Stimulated activated CD8-positive, alpha-beta memory T cell treated with anti-CD3 and anti-CD28 coated beads, Interleukin-2, amount 100 ng/mL, for 48 hours (primary cell): ENCODE measurements at places on chromosomes 11 and 22.

DNA sequence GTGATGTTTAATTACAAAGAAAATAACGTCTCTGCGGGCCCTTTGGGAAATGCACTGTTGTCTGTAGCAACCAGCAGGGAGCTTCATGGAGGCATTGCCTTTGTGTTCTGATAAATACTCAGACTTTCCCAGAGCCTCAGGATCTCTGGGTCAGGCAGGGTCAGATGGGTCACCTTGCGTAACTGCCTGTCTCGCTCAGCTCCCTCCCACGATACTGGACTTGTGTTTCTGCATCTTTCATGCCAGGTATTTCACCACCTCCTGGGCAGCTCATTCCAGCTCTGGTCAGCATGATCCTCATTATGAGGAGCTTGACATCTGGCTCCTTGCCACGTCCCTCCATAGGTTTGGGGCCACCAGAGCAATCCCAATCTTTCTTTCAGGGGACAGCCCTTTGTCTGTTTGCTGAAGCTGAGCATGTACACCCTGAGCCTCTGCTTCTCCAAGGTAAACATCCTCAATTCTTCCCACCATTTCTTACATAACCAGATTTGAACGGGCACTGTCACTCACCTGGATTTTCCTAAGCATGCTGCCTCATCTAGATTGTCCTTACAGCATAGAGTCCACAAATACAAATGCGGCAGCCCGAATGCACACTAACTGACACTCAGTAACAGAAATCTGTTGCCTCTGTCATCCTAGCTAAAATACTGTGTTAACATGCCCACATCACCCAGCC, 162.3 kb downstream of the LARGE1 start:
- no peak for DNase-seq

- DNase-seq: no peak
These were observed 23.1 kb downstream of the MRGPRG start for GRCh38 chr11:3195251-3196160.

- no peak for DNase-seq
These were observed 83.4 kb downstream of the MRTFA start for GRCh38 chr22:40553014-40553554.

DNA sequence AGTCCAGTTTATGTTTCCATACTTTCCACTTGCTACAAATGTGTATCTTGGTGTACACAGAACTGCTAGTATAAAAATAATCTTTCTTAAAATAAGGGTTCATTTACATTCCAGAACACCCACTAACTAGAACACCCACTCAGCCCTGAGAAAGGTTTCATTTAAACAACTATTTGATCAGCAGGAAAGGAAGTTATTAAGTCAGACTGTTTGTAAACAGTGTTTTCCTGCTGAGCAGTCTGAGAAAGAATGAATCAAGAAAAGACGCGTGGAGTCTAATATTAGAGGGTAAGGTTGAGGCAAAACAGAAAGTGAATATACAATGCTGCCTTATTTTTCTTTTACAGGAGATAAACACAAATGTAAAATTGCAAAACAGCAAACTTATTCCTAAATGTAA, 32.7 kb downstream of the NARS2 start:
- DNase-seq: no peak

DNA sequence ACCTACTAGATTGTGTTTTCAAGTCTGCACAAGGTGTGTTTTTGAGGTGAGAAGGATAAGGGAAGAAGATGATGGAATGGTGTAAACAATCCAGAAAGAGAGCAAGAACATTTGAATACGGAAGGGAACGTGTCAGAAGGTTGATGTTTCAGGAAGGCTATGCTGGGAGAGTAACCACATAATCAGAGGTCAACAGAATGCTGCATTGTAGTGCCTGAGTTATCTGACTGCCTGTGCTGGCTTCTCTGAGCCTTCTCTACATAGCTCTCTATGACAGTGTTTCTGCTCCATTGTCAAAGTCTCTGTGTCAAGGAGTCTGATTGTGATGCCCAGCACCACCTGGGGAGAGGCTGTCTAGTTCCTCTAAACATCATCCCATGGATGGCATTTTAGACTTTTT, 74.1 kb downstream of the CYB5R2 start:
- DNase-seq: no peak

DNA sequence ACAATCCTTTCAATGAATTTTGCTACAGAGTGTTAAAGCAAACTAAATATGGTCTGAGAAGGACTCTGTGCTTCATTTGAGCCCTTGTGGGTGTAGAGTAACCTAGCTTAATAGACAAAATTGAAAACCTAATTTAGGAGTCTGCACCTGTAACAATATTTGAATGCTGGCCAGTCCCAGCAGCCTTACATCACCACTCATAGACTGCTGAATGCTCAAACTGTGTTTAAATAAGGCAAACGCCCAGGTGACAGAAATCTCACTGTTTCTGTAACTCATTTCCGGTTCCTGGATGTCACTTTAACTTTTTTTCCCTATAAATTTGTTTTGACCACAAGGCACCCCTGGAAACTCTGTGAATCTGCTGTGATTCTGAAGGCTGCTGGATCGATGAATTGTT, 45.5 kb upstream of the GLYATL1B start:
- DNase-seq: no peak

- DNase-seq: no peak
These were observed 1.3 kb downstream of the KAT5 start for GRCh38 chr11:65713212-65713969.

DNA sequence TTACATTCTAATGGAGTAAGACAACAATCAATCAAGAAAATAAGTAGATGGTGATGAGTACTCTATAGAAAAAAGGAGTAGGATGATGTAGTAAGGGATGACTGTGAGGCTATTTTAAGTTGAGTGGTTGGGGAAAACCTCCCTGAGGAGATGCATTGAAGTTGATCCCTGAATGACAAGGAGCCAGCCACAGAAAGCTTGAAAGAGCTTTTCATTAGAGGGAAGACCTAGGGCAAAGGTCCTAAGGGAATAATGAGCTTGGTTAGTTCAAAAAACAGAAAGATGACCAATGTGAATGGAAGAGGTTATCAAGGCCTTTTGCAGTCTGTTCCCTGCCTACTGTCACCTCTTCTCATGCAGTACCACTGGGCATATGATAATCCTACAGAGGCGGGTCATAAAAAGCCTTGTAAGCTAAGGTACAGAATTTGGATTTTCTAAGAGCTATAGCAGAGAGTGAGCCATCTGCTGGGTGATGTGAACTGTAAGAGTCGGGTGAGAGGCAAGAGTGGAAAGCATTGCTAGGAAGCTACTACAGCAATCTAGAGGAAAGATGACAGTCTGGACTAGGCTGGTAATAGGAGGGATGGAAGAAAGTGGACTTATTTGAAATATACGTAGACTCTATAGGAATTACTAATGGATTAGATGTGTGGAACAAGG, 3.1 kb downstream of the PPP2R1B start:
- DNase-seq: no peak

DNA sequence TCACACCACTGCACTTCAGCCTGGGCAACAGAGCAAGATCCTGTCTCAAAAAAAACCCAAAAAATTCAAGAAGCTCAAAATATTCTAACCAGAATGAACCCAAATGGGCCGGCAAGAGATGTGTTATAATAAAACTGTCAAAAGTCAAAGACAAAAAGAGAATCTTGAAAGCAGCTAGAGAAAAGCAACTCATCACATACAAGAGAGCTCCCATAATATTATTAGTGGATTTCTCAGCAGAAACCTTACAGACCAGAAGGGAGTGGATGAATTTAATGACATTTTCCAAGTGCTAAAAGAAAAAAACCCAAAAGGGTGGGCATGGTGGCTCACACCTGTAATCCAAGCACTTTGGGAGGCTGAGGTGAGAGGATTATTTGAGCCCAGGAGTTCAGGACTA, 22.9 kb upstream of the HORMAD2 start:
- DNase-seq: no peak

DNA sequence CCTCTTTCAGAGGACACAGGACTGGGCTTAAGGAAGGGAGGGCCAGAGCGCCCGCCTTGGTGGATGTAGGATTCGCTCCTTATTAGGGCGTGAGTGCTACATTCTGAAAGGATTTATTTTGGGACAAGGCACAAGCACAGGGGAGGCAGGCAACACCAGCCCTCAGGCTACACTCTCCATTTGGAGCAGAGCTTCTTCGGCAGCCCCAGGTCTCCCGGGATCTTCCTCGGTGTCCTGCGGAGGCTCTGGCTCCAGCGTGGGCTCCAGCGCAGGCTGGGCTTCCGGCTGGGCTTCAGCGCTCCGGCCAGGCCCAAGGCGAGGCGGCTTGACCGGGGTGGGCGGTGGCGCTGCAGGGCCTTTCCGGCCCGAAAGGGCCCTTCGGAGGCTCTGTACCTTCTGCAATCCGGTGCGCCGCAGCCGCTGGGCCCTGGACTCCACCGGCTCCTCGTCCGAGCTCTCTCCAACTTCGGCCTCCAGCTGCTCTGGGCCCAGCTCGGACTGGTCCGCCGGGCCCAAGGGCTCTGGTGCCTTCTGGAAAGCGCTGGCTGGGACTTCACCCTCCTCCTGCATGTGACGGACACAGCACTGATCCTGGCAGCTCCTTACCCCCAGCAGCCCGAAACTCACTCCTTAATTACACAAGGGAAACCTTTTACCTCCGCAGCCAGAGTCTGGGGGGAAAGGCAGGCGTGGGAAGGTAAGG, 1.1 kb downstream of the CAVIN3 start:
- no peak for DNase-seq

DNA sequence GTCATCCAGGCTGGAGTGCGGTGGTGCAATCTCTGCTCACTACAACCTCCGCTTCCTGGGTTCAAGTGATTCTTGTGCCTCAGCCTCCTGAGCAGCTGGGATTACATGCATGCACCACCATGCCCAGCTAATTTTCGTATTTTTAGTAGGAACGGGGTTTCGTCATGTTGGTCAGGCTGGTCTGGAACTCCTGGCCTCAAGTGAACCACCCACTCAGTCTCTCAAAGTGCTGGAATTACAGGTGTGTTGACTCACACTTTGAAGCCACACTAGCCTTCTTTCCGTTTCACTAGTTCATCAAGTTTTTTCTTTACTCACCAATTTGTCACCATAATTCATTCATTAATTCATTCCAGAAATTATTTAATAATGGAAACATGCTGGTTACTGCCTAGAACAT, 298.4 kb upstream of the MTNR1B start:
- DNase-seq: no peak

GRCh38 chr11:7573193-7573557, 59.4 kb downstream of the PPFIBP2 start:
- no peak for DNase-seq

- peak; percentile 76 for DNase-seq
These were observed at the start of gene ATF4 for GRCh38 chr22:39520226-39521105. Gene ATF4 (plus strand): TSS chr22:39520562. CDS start chr22:39521446, 884 bp downstream.

- DNase-seq: no peak
These were observed 2.8 kb downstream of the MYOD1 start for GRCh38 chr11:17722000-17722643.
